Anterior cingulate cortex (tissue), 58 donors: ENCODE measurements at places on chromosomes 1 and 21.

GRCh38 chr1:86914601-86914997 is at the start of gene HS2ST1:
HS2ST1 (plus strand) TSS chr1:86914635.
- no peak for DNase-seq

DNA sequence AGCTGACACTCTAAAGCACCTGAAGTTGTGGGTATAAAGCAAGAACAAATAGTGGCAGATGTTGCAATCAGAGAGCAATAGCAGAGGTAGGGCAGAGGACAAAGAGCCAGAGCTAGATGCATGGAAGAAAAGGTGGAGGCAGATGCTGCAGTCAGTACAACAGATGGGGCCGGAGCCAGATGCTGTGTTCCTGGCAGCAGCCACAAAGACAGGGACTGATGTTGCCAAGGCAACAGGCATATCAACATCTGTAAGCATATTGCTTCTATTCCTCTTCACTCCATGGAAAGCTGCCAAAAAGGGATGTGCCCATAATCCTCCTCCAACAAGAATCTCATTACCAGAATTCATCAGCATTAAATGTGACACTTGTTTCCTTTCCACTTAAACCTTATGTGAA is 108.0 kb downstream of the TNNI3K start:
- DNase-seq = peak; percentile 4

- DNase-seq = no peak
These were observed 6.3 kb downstream of the PFDN2 start for GRCh38 chr1:161111527-161111926.

DNA sequence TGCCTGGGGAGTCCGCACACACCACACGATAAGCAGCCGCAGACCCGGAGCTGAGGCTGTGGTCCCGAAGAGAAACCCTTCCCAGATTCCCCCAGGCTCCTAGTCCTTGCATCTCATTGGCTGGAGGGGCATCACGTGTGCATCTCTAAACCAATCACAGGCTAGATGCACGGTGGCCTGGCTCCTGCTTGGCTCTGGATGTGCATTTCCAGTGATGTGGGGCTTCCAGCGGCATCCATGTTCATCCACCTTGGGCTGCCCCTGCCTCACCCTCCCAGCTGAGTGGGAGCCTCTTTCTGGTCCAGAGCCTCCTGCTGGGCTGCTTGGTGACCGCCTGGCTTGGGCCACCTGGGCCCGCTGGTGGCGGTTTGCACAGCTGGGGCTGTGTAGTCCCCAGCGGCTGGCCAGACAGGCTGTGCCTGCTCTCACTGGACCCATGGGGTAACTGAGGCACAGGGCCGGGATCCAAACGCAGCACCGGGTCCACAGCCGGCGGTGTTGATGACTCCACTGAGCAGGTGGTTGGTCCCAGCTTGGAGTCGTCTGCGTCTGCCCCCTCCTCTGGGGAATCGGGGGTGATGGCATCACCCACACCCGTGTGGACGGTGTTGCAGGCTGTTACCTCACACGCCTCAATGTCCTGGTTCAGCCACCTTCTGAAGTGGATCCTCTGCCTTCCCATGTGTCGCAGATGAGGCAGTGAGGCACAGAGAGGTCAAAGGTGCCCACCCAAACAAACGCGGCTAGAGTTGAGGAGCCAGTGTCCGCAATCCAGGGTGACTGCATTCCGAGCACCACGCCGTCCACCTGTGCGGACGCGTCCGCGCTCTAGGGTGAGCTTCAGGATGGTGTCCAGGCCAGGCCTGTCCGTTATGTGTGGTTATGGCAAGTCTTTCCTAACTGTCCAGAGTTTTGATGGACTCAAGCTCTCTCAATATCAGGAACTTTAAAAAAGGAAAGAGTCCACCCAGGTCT is 41.3 kb downstream of the COL6A1 start:
- DNase-seq = no peak

- DNase-seq = no peak
These were observed 22.4 kb downstream of the COL16A1 start for GRCh38 chr1:31681415-31681814.

GRCh38 chr21:41361786-41362604 is at the start of gene MX2:
MX2 (plus strand) TSS chr21:41362027; CDS start chr21:41376907, 14,880 bp downstream.
- no peak for DNase-seq

DNA sequence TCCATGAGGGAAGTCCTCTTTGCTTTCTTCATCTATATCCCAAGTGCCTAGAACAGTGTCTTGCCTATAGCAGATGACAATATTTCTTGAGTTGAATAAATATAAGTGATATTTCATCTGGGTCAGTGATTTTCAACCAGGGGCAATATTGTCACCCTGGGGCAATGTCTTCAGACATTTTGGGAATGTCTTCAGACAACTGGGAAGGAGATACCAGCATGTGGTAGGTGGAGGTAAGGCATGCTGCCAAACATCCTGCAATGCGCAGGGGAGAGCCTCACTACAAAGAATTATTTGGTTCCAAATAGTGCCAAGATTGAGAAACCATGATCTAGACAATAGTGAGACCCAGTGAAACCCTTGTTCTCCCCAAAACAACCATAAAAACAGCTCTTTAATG is 54.7 kb downstream of the C1orf94 start:
- no peak for DNase-seq

GRCh38 chr1:213535679-213536078 is 452.1 kb upstream of the PROX1 start:
- DNase-seq = no peak

GRCh38 chr21:32572574-32573420 is 12.5 kb downstream of the TCP10L start:
- no peak for DNase-seq

DNA sequence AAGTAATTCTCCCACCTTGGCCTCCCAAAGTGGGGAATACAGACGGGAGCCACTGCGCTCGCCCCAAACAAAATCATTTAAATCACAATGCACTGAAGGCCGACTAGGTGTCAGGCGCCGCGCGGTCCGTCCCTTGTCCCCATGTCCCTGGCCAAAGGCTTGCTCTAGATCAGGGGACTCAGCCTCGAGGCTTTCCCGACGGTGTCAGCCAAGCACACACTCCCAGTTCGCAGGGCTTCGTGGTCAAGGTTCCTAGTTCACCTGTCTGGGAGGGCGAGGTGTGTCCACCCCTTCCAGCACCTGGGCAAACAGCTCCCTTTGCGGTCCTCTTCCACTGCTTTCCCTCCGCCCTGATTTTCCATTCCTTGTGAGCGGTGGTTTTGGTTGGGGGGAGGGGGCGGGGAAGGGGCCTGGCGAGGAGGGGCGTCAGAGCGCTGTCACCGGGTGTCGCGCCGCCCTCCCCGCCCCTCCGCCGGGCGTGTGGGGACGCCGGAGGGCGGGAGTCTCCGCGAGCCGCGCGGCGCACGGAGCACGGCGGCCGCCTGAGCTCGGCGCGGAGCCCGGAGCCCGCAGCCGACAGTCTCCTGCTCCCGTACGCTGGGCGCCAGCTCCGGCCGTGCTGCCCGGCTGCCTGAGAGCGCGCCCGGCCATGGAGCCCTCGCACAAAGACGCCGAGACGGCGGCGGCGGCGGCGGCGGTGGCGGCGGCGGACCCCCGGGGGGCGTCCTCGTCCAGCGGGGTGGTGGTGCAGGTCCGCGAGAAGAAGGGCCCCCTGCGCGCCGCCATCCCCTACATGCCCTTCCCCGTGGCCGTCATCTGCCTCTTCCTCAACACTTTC is at the start of gene STUM:
STUM (plus strand) TSS at position 509 of the 838 bp plus-strand sequence; CDS start at position 650, 141 bp downstream.
- DNase-seq = no peak

GRCh38 chr1:94093996-94094395 is 27.0 kb downstream of the ABCA4 start:
- no peak for DNase-seq

DNA sequence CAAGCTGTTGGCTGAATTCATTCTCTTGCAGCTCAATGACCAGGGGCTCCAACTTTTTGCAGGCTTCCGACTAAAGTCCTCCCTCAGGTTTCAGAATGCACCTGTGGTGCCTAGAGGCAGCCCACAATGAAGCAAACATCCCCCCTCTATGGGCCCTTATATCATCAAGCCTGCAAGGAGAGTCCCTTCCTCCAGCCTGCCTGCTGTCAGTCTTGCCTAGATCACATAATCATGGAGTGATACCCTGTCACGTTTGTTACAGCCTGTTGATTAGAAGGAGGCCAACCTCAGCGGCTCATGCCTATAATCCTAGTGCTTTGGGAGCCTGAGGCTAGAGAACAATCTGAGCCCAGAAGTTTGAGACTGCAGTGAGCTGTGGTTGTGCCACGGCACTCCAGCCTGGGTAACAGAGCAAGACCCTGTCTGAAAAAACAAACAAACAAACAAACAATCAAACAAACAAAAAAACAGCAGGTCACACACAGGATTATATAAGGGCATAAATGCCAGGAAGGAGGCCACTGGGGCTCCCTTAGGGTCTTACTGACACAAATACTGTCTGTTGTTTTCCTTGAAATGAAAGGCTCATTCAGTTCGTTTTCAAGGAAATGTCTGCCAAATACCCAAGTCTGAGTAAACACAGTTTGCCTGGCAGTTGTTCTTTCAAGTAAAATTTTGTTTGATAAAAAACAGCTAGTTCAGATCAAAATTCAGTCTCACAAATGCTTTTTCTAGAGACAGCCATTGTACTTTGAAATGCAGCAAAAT is 4.7 kb upstream of the SPRR3 start:
- no peak for DNase-seq

- DNase-seq = no peak
These were observed 57.7 kb downstream of the DMAP1 start for GRCh38 chr1:44270686-44271628.

DNA sequence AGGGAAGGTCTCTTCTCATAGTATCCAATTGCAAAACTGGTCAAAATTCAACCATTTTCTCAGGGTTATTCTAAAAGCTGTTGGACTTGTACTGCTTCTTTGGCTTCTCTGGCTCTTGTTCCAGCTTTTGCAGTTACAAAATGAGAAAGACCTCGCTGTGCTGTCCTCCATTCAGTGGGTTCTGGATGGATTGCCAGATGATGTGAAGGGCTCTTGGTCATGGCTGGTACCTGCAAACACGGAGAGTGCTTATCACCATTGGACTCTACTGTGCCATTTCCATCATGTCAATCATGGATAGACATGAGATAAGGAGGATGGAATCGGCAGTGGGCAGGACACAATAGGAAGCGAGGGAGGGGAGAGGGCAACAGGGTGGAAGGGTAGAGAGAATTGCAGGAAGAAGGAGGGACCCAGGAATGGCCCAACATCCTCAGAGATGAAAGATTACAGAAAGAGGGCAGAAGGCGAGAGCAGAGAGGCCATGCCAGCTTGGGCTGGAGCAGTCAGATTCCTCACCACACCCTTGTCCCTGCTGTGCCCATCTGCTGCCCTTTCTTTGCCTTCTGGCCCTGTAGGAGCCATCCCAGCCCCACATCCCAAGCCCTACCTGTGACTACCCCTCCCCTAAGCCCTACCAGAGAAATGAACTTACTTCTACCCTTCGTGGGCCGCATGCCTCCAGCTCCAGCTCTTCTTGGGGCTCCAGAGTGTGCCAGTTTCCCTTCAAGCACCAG is 70.3 kb downstream of the HIVEP3 start:
- no peak for DNase-seq

- no peak for DNase-seq
These were observed 61.3 kb downstream of the CD34 start for GRCh38 chr1:207849646-207850045.

GRCh38 chr21:15445327-15445726 is 284.5 kb upstream of the USP25 start:
- no peak for DNase-seq

GRCh38 chr1:53971718-53972117 is 25.6 kb downstream of the LRRC42 start:
- DNase-seq = no peak

- peak; percentile 92 for DNase-seq
These were observed 636 bp upstream of the YRDC start for GRCh38 chr1:37808369-37809319.

- DNase-seq = no peak
These were observed 657.9 kb downstream of the BRINP3 start for GRCh38 chr1:189819751-189820150.

GRCh38 chr1:40132383-40133311 is 28.5 kb upstream of the RLF start:
- no peak for DNase-seq

- DNase-seq = no peak
These were observed 24.2 kb downstream of the SLC19A2 start for GRCh38 chr1:169461390-169462000.

- no peak for DNase-seq
These were observed 26.7 kb downstream of the CDC7 start for GRCh38 chr1:91527266-91527765.

DNA sequence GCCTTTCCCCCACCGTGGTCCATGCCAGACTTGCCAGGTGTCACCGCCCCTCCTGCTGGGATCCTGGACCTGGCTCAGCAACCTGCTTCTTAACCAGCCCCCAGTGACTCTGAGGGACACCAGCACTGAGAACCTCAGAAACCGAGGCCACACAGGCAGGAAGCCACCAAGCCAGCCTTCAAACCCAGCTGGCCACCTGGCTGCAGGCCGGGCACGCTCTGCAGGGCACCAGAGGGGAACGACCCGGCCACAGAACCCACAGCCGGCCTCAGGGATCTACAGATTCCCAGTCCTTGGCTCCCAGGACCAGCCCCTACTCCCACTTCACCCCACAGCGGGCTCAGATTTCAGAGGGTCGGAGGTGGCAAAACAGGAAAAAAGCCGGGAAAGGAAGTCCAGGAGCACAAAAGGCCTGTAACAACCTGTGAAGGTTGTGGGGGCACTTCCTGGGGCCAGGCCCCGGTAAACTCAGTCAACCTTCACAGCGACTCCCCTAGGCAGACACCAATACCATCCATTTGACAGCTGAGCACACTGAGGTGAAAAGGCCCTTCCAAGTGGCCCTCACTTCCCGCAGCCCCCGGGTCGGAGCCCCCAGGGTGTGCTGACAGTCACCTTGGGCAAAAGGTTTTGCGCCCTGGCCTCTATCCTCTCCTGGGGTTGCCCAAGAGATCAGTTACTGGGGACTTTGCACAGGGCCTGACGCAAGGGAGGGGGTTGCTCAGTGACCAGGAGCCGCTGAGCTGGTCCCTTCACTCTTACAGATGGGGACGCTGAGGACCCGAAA is 14.1 kb downstream of the RUNX3 start:
- no peak for DNase-seq

- DNase-seq = no peak
These were observed 92.6 kb upstream of the VAV3 start for GRCh38 chr1:108057541-108057940.

DNA sequence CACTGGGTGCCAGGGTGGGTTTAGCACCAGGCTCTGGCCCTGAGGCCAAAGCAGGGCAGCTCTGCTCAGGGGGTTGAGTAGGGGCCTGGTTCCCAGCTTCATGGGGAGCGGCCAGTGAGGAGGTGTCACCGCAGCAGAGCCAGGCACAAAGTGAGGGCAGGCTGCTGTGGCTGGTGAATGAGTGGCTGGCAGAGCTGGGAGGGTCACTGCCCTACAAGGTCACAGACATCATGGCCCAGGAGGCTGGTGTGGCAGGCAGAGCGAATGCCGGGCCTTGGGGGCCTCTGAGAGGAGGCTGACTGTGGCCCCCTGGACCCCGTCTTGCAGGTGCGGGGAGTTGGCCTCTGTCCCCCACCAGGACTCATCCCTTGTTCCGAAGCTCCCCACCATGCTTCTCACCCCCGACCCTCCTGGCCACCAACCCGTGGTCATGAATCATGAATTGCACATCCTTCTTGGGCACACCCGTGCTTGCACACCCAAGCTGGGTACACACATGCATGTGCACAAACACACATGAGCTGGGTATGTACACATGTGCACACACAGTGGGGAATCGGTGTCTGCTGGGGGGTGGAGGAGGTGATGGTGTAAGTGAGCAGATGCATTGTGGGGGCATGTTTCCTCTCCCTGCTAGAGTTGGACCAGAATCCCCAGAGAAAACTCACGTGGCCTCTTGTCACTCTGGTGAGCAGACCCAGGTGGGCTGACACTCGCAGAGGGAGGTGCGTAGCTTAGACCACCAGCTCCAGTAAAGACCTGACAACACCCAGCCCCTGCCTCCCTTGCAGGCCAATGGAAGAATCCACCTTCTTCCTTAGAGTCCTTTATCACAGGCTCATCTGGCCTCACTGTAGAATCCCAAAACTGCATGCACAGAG is 4.8 kb upstream of the GNB1 start:
- DNase-seq = no peak
